Common myeloid progenitor, CD34-positive (primary cell): ENCODE measurements at places on chromosomes 13 and 19.
A peak's percentile ranks its signal among the peaks of the same experiment; 100 is the strongest.

DNA sequence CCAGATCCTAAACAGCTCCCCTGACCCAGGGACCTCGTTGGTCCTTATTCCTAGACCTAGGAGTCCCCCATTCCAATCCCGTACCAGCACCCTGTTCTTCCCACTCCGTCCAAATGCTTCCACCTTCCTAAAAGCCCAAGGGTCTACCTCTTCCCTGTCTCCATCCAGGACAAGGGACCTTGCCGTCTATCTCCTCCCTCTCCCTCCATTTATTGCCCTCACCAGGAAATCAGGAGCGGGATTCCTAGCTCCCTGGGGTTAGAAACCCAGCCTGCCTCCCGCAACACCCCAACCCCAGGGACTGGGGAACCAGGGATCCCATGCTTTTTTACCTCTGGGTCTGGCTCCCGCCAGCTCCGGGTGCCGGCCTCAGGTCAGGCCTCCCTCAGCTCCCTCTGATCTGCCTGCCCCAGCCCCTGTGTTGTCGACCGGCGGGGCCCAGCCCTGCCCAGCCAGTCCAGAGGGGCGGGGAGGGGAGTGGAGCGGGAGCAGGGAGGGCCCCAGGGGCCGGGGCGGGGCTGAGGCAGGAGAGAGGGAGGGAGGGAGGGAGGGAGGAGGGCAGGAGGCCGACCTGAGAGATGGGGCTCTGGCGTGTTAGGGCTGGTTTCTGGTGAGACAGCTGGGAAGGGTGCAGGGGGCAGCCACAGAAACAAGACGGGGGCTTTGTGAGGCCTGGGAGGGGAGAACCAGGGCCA is at the start of gene B3GNT8:
TSS of gene B3GNT8 (minus strand) at position 423 of the 695 bp plus-strand sequence. CDS start 596 bp downstream, outside the sequence.
- peak; percentile 82 for DNase-seq

DNA sequence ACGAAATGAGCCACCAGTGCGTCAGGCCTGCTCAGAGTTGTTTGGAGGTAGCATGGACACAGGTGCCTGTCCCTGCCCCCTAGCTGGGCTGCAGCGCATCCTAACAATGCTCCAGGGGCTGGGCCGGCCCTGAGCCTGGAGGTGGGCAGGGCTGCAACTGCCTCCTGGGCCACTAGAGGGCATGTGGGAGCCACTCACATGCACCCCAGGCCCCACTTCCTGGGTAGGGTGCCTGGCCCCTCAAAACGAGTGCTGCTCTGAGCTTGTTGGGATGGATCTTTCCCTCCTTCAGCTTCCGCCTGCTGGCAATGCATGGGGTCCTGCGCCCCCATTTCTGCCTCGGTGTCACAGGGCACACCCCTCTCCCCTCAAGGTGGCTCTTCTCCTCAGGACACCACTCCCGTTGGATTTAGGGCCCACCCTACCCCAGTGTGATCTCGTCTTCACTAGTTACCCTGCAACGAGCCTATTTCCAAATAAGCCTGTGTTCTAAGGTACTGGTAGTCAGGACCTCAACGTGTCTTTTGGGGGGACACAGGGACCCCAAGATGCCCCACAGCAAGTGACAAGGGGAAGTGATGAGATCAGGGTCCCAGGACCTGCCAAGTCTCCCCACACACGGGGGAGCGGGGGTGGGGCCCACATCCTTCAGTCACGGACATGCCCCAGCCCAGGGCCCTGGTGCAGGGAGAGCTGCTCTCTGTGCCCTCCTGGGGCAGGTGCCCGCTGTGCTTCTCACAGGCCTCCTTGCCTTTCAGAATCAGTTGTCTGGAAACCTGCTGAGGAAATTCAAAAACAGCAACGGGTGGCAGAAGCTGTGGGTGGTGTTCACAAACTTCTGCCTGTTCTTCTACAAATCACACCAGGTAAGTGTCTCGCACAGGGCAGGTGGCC is 131.3 kb downstream of the STK24 start:
- DNase-seq: peak; percentile 60

- DNase-seq: no peak
Measured at GRCh38 chr19:31516756-31517155, 167.5 kb upstream of the TSHZ3 start.

- no peak for DNase-seq
Measured at GRCh38 chr19:30781519-30781918, 409.3 kb downstream of the ZNF536 start.

DNA sequence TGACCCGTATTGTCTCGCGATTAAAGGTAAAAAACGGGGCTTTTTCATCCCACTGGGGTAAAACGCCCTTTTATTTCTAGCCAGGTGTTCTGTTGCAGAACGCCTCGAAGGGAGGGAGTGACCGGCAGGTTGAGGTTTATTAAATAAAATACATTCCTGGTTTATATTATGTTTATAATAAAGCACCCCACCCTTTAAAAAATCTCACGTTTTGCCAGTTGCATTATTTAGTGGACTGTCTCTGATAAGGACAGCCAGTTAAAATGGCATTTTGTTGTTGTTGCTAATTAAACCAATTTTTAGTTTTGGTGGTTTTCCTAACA is 25.1 kb upstream of the ZNF850 start:
- no peak for DNase-seq
